Dorsolateral prefrontal cortex (tissue), 122 donors: ENCODE measurements at places on chromosomes 6 and 20. TPM values are rescaled to one million over a fixed set of nuclear protein-coding genes. Genes with fewer than 3 reads are reported as not detected.

GRCh38 chr6:148548749-148549140 is 198.1 kb upstream of the UST start:
- DNase-seq: no peak

- no peak for DNase-seq
These were observed 15.6 kb upstream of the HMGN3 start for GRCh38 chr6:79250107-79250514.

- DNase-seq: no peak
These were observed 36.2 kb downstream of the ARHGAP18 start for GRCh38 chr6:129673748-129674147.

The GGTLC1 gene
- total RNA-seq: not detected

The DOK5 gene
- 14.2 TPM for total RNA-seq

The BLCAP gene
- 123 TPM for total RNA-seq

The RBPJL gene
- 0.30 TPM for total RNA-seq

The ZNF165 gene
- total RNA-seq: 0.78 TPM

The NKX2-2 gene
- 8.5 TPM for total RNA-seq
